Esophagus squamous epithelium (tissue), 5 donors: ENCODE measurements at places on chromosomes 4 and X. TPM values are rescaled to one million over a fixed set of nuclear protein-coding genes. Genes with fewer than 3 reads are reported as not detected.
A peak's percentile ranks its signal among the peaks of the same experiment; 100 is the strongest.

Gene TKTL2
- 0.09 TPM for total RNA-seq

Gene TSPAN5
- total RNA-seq: 10.9 TPM

Gene SHROOM2
- 9.9 TPM for total RNA-seq

Gene MAGEA4
- not detected for total RNA-seq

DNA sequence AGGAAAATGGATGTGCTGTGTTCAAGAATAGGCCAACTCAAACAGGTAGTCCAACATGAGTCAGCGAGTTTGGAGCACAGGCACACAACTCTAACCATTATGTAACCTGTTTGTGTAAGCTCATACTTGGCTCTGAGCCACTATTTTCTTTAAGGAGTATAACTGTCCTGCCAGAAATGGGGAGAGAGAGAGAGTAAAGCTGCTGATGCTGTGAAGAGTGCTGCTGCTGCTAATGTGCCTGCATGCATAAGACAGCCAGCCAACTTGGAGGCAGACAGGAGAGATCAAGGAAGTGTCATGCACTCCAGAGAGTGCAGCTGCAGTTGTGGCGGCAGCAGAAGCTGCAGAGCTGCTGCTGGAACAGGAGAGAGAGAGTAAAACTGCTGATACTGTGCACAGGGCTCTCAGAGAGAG, 11.7 kb upstream of the STATH start:
- H3K4me1 ChIP-seq: no peaks in the 10 kb centered on the region
- H3K36me3 ChIP-seq: no peaks in the 10 kb centered on the region

GRCh38 chr4:24243641-24244040, 340.7 kb downstream of the DHX15 start:
- no peaks in the 10 kb centered on the region for H3K36me3 ChIP-seq
- no peak overlapping the region for H3K4me3 ChIP-seq
- H3K27ac ChIP-seq: no peak overlapping the region
- DNase-seq: no peak

- no peak for DNase-seq
- H3K36me3 ChIP-seq: no peaks in the 10 kb centered on the region
- no peak overlapping the region for H3K27ac ChIP-seq
- no peaks in the 10 kb centered on the region for H3K27me3 ChIP-seq
These were observed 41.4 kb upstream of the CHRDL1 start for GRCh38 chrX:110836982-110837381.

DNA sequence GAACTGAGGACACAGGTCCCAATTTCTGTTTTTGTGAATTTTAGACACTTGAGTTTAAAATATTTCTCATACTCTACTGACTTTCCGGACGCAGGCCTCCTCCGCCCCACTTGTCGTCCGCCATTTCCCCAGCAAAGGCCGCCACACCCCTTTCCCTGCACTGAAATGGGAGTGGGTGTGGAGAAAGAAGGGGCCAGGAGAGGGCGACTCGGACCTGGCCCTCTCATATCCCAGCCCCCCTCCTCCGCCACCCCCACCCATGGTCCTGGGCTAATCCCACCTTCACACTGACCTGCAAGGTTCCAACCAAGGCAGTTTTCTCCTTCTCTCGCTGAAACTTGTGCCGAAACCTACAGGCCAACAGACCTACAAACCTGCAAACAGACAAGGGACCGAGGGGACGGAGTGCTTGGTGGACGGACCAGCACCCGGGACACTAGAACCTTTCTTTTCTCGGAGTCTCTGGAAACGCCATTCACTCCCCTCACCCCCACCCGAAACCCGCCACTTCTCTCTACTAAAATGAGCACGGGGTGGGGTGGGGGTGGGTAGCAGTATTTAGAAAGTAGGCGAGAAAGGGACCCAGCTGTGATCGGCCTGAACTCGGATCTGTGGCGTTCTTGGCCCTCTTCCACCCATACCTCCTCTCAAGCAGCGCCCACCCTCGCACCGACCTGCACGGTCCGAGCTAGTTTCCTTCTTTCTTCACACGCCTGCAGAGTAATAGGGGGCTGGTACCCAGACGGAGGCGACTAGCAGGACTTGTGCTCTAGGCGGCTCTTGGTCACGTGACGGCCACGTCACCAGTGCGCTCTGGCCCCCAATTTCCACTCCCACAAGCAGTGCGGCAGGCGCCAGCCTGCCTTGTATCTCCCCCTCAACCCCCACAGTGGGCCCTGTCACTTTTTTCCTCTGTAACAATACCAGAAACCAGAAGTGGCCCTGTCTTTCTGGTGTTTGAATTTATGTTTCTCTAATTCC, at the start of gene ARMCX6:
TSS of gene ARMCX6 (minus strand) at position 790 of the 981 bp plus-strand sequence. CDS start 1,380 bp downstream, outside the sequence.
- H3K4me3 ChIP-seq: peak within 1 kb of the TSS; percentile 47
- peak within 1 kb of the TSS; percentile 84 for H3K27ac ChIP-seq
- DNase-seq: peak; percentile 12
- H3K4me1 ChIP-seq: peaks cover 9% of the 10 kb centered on the region
